Type B pancreatic cell (in vitro differentiated cells): ENCODE measurements at places on chromosomes 1 and 21. TPM values are rescaled to one million over a fixed set of nuclear protein-coding genes. Genes with fewer than 3 reads are reported as not detected.
A peak's percentile ranks its signal among the peaks of the same experiment; 100 is the strongest.

DNA sequence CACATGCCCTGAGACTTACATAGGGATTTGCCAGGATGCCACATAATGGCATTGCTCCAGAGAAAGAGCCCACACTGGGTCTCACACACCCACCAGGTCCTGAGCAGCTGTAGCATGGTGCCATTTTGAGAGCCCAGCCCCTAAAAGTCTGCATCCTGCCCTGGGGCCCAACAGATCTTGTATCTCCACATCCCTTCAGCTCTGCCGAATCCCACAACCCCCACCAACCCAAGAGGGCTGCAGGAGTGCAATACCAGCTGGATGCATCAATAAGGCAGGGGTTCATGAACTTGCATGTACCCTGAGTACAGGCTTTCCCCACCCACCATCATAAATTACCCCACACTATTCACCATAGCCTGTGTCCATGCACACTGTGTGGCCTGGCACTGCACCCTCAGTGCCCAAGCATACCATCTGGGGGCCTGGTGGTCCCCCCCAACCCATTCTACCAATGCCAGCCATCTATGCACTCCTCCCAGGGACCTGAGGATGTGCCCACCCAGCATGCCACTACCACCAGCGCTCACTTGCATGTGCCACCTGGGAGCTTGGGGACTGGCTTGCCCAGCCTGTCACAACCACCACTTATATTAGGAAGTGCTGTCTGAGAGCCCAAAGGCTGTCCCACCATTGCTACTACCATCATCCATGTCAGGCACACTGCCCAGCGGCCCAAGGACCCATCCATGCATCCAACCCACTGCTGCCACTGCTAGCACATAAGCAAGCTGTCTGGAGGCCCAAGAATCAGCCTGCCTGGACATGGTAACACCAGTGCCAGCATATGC is 4.1 kb upstream of the KRTAP12-2 start:
- DNase-seq, result peak; percentile 48

- DNase-seq, result no peak
Observed at GRCh38 chr1:160767395-160768294, 28.3 kb upstream of the LY9 start.

- no peak for DNase-seq
Observed at GRCh38 chr1:11741919-11742558, 6.1 kb downstream of the AGTRAP start.

GRCh38 chr1:178371235-178371634 is 125.5 kb downstream of the CLEC20A start:
- DNase-seq, result no peak

- DNase-seq, result no peak
Observed at GRCh38 chr1:46128344-46128743, 4.1 kb downstream of the PIK3R3 start.

DNA sequence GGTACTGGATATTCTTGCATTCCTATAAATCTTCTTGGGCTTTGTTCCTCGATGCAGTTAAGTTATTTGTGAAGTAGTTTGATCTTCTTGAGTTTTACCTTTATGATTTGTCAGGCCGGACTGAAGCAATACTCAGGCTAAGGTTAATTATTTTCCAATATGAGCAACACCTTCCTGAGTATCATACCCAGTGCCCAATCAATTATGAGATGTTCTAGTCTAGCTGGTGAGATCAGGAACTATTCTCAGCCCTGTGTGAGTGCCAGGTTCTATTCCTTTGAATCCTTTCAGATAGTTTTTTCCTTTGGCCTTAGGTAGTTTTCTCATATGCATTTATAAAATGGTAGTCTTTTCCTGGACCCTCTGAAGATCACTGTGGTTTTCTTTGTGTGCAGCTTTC is 92.5 kb downstream of the SCMH1 start:
- no peak for DNase-seq

DNA sequence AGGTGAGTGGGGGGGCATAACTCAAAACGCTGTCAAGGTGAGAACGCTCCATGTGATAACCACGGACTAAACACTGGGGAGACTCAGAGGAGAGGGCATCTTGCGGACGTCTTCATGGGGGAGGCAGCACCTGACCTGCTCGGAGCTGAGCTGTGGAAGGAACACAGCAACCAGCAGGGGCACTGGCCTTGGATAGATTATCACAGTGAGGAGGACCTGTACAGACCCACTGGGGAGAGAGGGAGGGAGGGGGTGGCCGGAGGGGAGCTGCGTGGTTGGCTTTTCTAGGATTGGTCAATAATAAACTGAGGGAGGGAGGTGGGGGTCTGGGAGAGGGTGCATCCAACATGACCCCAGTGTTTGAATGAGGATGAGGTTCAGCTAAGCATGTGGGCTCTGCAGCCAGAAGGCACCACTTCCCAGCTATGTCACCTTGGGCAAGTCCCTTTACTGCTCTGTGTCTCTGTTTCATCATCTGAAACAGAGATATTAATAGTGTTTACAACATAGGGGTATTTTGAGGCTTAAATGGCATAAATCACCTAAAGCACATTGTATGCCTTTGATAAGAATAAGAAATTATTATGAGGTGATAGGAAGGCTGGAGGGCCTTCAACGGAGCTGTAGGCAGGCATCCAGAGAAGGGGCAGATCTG is 123.3 kb downstream of the GRIK3 start:
- peak; percentile 48 for DNase-seq

DNA sequence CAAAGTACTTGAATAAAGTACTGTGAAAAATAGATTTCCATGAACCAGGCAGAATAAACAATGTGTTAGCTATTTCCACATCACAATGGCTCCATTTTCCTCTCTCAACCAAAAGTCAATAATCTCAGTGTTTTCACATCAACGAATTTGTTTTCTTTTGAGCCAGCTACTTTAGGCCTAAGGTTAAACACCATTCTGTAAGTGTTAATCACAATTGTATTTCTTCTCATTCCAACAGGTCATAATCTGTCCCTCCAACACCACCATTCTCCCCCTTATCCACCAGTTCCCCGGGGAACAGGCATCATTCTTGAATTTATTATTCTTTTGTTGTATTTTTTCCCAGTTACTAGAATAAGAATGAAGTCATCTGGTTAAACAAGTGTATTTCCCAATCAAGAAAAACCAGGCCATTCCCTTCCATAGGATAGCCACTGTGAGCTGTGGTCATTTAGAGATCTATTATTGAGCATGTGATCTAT is 66.2 kb upstream of the PALMD start:
- no peak for DNase-seq

- DNase-seq, result no peak
Observed at GRCh38 chr1:40425198-40425597, 25.1 kb upstream of the ZFP69B start.

DNA sequence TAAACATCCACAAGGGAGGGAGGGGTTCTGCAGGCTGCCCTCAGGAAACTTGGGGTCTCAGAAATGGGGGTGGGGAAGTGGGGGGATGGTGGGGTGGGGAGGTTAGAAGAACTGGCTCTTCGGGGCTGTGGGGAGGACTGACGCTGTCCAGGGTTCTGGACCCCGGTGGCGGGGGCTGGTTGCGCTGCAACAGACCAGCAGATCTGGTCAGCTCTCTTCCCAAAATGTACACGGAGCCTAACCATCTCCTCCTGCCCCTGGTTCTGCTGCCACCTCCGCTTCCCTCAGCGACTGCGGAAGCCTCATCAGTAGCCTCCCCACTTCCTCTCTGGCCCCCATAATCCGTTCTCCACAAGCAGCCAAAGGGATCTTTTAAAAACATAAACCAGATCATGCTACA is 29.3 kb upstream of the C1QA start:
- no peak for DNase-seq

DNA sequence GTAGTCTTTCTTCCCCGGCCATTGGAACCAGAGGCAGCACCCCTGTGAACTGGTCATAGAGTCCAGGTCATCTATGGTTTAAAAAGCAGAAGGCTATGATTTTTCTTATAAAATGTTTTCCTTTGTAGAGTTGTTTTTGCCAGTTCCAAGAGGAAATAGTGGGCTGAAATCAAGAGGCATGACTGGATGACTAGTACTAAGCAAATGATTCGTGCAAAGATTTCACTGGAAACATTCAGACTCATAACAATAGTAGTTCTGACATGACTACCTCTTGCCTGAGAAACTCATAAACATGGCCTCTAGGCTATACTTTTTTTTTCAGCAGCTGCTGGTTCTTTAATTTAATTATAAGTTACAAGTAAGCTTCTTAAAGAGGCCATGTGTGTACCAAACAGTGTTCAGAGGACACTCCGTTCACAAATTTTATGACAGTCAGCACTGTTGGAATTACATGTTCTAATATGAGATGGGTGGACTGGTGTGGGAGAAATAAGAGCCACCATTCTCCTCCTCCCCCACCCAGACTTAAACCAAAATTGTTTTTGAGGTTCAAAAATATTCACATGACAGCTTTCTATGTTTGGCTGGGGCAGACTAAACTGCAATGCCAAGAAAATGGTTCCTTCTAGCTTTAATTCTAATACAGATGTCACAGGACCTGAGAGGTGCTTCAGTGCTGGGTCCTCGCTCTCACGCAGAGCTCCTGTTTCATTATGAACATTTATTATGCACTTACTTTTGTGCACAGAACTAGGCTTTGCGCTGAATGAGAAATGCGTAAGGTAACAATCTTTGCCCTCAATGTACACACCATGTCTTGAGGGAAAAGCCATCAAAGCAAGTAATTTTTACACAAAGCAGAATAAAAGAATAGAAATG is 147.5 kb downstream of the ZC3H11B start:
- DNase-seq, result no peak

GRCh38 chr1:26797627-26798026 is 9.9 kb downstream of the PIGV start:
- no peak for DNase-seq

DNA sequence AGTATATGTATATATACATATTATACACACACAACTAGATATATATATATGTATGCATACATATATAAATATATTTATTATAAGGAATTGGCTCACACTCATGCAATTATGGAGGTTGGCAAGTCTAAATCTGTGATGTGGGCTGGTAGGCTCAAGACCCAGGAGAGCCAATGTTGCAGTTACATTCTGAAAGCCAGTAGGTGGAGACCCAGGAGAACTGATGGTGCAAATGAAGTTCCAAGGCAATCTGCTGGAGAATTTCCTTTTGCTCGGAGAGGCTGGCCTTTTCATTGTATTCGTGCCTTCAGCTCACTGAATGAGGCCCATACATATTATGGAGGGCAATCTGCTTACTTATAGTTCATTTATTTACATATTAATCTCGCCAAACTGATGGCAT is 9.4 kb downstream of the IVL start:
- DNase-seq, result no peak

- no peak for DNase-seq
Observed at GRCh38 chr21:17602874-17603273, 9.8 kb downstream of the BTG3 start.

GRCh38 chr1:206674745-206675175 is 9.9 kb upstream of the MAPKAPK2 start:
- DNase-seq, result no peak

DNA sequence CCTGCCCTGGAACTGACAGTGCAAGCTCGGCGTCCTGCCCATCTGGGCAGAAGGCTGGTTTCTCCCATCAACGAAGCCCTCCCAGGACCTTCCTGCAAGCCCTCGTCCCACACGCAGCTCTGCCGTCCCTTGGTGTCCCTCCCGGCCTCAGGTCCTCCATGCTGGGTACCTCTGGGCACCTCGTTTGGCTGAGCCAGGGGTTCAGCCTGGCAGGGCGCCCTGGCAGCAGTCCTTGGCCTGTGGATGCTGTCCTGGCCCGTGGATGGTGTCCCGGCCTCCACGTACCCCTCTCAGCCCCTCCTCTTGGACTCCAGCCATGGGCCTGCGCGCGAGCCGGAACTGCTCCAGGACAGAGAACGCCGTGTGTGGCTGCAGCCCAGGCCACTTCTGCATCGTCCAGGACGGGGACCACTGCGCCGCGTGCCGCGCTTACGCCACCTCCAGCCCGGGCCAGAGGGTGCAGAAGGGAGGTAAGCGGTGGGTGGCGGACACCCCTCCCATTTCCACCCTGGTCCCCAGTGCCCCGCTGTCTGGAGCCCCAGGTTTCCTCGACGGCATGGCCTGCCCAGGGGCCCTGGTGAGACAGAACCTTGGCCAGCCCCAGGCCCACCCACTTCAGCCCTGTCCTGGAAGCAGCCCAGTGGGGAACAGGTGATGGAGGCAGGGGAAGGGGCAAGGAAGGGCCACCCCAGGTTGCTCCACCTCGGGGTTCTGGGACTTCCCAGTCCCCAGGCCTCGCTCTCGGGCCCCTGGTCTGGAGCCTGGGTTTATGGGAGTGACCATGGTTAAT is 3.5 kb downstream of the TNFRSF14 start:
- DNase-seq, result no peak

GRCh38 chr1:105072850-105073249 is 1323.2 kb downstream of the AMY1C start:
- no peak for DNase-seq

- no peak for DNase-seq
Observed at GRCh38 chr21:17688912-17689874, 76.5 kb upstream of the BTG3 start.

DNA sequence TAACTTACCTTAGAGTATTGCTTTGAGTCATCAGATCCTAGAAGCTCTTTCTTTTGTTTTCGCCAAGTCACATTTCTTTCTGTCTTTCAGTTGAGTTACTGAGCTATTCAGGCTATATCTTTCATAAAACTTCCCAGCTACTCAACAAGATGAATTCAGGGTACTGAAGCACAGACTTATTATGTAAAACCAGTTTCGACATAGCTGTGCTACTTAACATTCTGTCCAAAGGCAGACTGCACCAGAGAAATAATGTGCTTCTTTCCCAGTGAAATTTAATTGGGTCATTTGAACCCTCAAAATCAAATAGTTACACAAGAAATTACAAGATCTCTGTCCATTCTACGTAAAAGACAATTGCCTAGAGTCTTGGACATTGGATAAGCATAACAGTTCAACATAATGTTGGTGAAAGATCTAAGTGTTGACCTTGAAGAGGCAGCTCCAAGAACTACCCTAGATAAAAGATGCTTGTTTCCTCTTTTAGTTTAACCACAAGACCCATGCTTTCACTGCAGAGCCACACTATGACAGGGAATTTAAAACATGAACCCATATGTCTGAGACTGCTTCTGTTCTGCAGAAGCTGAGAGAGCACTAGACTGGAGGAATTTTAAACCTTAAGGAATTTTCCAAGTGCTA is 163.2 kb downstream of the LRRC40 start:
- DNase-seq, result no peak

The RNU1-4 gene
- 2,993 and 3,564 TPM in 2 replicates for total RNA-seq

The ERG gene
- 6.8 TPM in 1 of 2 replicates, not detected in the other for total RNA-seq

The SRGAP2 gene
- 58.6 and 87.5 TPM in 2 replicates for total RNA-seq

The FCN3 gene
- not detected in 2 replicates for total RNA-seq

The HSD3B1 gene
- total RNA-seq, result 1.3 and 10.3 TPM in 2 replicates

The SEC22B gene
- 24.3 and 30.0 TPM in 2 replicates for total RNA-seq

The TCHHL1 gene
- 6.5 and 22.3 TPM in 2 replicates for total RNA-seq
